ENCODE measurements at places on chromosomes 1 and 21. TPM values are rescaled to one million over a fixed set of nuclear protein-coding genes. Genes with fewer than 3 reads are reported as not detected.
A peak's percentile ranks its signal among the peaks of the same experiment; 100 is the strongest.

GRCh38 chr1:44262816-44263567 is 49.7 kb downstream of the DMAP1 start:
- DNase-seq: no peak

- DNase-seq: no peak
These were observed at the start of gene C1orf105 for GRCh38 chr1:172420385-172420784. TSS of gene C1orf105 (plus strand) at chr1:172420685. CDS start at chr1:172420886, 201 bp downstream.

- no peak for DNase-seq
These were observed 108.8 kb downstream of the KIAA0319L start for GRCh38 chr1:35448344-35448801.

DNA sequence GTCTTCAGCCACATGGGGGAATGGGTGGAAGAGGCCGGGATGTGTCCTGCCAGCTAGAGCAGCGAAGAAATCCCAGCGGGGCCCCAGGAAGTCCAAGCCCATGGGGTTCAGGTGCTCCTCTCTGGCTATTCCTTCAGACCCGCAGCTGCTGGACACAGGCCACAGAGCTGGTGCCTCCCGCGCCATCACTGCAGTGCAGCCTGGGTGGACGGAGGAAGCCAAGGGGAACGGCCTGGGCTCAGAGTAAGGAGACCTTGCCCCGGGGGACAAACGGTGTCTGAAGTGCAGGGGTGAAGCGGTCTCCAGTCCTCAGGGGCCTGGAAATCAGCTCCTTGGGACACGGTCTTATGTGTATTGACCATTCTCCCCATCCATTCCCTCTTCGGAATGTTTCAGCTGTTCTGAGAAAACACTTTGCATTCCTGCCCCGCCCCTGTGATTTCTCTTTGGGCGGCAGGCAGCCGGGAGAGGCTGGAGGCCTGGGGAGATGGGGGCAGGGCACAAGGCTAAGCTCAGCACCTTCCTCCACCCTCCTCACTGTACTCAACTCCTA is 18.4 kb downstream of the MTHFR start:
- no peak for DNase-seq

GRCh38 chr1:109354929-109355328 is 42.8 kb downstream of the SORT1 start:
- DNase-seq: no peak

GRCh38 chr1:156813298-156813697 is 3.4 kb downstream of the SH2D2A start:
- no peak for DNase-seq

GRCh38 chr1:87056974-87057373 is 142.5 kb downstream of the HS2ST1 start:
- DNase-seq: no peak

GRCh38 chr1:113835686-113836290 is 23.5 kb upstream of the RSBN1 start:
- no peak for DNase-seq

GRCh38 chr1:151989211-151989862 is 4.3 kb downstream of the S100A10 start:
- DNase-seq: peak; percentile 60

DNA sequence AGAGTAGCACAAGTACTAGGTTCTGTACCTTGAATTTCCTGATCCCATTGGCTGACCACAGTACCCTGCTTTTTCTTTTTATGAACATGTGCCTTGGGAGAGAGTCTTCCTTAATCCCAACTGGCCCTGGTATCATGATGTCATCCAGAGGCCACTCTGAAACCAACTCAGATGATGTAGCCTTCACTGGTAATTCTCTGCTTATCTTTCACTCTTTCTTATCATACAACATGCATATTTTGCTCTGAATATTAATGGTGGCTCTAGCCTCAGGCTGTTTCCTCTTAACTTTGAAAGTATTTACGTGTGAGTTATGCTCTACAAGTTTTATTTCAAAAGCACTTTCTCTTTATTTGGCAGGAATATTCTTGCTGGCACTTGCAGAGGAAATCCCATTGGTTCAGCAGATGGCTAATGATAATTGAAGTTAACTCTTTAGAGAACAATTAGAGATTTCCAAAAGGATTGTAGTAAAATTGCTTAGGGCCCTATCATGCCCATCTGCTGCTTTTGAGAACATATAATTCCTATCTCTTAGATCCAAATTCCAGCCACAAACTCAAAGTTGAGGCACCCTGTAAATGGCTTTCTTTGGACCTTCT is 86.1 kb downstream of the PTGER3 start:
- no peak for DNase-seq

GRCh38 chr1:1721201-1721600 is 3.0 kb downstream of the CDK11A start:
- DNase-seq: no peak

GRCh38 chr1:77057994-77058585 is 161.1 kb downstream of the PIGK start:
- DNase-seq: no peak

GRCh38 chr1:41380195-41380594 is 19.0 kb downstream of the FOXO6 start:
- no peak for DNase-seq

DNA sequence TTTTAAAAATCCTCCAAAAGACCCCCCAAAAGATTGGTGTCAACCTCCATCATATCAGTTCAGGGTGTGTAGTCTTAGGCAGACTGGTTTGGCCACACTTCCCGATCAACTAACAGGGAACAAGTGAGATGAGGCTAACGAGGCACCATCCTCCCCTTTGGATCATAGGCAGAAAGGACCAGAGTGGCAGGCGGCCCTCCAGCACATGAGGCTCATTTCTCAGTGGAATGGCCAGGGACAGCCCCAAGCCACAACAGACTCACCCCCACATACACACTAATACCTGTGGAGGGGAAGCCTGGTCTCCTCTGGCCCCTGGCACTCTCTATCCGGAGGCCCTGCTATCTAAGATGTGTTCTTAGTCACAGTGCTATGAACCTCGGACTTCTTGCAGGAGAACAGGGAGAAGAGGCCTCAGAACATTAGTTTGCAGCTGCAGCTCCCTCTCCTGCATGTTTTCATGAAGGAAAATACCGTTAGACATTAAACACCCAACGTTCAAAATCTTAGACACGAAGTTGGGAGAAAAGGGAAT is 17.3 kb upstream of the CAPN2 start:
- DNase-seq: no peak

Gene CLEC20A
- total RNA-seq: not detected

Gene ANKRD35
- total RNA-seq: 0.12 TPM

Gene CELA2B
- total RNA-seq: not detected

Gene BSDC1
- 55.6 TPM for total RNA-seq
